ENCODE measurements at places on chromosomes 1 and 21. TPM values are rescaled to one million over a fixed set of nuclear protein-coding genes. Genes with fewer than 3 reads are reported as not detected.

DNA sequence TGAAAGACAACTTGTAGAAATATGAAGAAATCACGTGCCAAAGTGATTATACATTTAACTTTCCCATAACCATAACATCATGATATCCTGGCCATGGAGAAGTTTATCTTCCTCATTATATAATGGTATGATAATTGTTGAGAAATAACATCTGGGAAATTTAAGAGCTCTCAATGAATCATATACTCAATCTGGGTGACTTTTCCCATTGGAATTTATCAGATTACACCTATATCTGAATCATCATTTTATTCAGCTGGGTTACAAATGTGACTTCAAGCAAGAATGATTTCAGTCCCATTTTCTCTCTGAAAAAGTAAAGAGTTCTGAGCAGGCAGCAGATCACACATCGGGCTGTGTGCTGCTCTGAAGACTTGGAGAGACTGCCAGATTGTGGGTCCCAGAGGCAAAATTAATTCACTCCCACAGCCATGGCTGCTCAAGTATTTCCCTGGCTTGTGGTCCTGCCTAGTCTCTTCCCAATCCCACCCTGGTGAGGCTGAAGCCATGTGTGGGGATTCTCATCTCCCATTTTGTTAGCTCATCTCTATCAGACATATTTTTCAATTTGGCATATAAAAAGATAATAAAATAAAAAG, 278.0 kb downstream of the MRPL39 start:
- DNase-seq, result no peak

GRCh38 chr21:43866659-43867331, 1.8 kb downstream of the AGPAT3 start:
- DNase-seq, result peak; percentile 91

Gene SZT2
- total RNA-seq, result 12.7 TPM

- DNase-seq, result no peak
Measured at GRCh38 chr1:100348549-100349144, 3.7 kb upstream of the CDC14A start.

Gene SH3BGR
- 2.8 TPM for total RNA-seq

- DNase-seq, result no peak
Measured at GRCh38 chr1:206651958-206652890, 16.9 kb downstream of the DYRK3 start.

Gene PEAR1
- total RNA-seq, result 2.2 TPM

Gene EVA1B
- 6.6 TPM for total RNA-seq

- no peak for DNase-seq
Measured at GRCh38 chr1:90925928-90926869, 95.6 kb downstream of the ZNF644 start.

GRCh38 chr1:23594927-23595353, 35.6 kb upstream of the ID3 start:
- no peak for DNase-seq

DNA sequence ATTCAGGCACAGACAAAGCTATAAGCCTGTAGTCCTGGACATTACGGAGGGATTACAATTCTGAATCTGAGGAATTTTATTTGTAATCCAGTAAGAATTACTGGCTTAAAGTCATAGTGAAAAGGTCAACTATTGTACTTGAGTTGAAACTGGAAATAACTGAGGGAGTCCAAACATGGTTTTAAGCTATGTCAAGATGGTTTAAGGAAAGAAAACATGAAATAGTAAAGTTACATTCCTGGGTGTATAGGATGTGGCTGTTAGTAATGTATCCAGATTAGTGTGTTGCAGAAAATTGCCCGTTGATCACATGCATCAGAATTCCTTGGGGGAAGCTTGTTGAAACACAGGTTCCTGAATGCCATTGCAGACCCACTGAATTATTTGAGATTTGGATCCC, 124.8 kb upstream of the GORAB start:
- DNase-seq, result no peak

DNA sequence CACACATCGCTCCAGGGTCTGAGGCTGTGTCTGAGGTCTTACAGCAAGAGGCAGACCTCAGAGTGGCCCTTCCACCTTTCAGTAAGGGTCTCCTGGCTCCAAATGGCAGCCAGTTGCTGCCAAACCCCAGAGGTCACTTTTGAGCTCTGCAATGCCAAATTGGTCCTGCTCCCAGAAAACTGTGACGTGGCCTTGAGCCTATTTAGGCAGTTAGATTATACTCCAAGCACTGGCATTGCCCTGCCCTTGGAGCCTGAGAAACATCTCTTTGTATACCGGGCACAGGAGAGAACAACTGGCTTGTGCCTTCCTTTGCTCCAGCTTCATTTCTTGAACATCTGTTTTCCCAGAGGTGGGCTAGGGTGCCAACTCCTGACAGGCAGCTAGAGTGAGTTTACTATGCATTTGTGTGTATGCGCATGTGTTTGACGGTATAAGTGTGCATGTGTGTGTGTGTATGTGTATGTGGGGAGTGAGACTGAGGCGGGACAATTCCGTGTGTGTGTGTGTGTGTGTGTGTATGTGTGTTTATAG, 134.5 kb downstream of the IER5 start:
- DNase-seq, result no peak
